ENCODE measurements at places on chromosomes 2 and 18. TPM values are rescaled to one million over a fixed set of nuclear protein-coding genes. Genes with fewer than 3 reads are reported as not detected.

DNA sequence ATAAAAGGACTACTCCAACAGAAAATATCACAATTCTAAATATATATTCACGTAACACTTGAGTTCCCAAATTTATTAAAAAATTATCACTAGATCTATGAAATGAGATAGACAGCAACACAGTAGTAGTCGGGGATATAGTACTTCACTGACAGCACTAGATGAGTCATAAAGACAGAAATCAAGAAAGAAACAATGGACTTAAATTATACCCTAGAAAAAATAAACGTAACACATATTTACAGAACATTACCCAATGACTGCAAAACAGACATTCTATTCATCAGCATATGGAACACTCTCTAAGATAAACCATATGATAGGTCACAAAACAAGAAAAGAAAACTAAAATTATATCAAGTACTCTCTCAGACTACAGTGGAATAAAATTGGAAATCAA lies 429.4 kb downstream of the MBD2 start:
- no peak for DNase-seq

GRCh38 chr2:105915005-105915558 lies 170.4 kb downstream of the NCK2 start:
- DNase-seq, result no peak

- no peak for DNase-seq
These were observed 739 bp downstream of the SIX2 start for GRCh38 chr2:45008296-45009129.

DNA sequence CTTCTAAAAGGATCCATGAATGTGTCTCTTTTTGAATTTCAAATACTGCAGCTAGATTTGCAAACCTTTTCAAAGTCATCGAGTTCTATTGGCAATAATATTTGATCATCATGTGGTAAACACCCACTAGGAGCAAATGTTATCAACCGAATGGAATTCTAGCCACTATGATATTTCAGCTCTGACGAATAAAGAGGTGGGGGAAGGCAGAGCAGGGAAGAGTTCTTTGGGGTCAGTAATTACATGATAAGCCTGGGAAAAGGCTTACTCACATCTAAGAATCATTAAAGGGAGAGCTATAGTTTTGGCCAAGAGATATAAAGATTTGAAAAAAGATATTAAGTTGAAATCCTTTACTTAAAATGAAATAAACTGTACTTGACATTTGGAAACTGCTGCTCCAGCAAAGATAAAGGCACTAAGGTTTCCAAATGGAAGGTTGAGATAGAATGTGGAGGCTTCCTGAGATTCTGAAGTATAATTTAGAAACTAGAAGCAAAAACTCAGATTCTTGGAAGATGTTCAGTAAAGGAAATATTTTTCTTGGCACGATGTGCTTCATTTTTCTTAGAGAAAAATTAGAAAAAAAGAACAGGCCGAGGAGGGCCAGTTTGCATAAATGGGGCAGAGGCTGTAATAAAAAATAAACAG lies 104.7 kb upstream of the ARHGAP28 start:
- no peak for DNase-seq

- DNase-seq, result peak; percentile 19
These were observed 106.9 kb downstream of the FBXO15 start for GRCh38 chr18:74040459-74041332.

Gene SERPINB2
- total RNA-seq, result 22.9 TPM

Gene PLCL1
- 0.64 TPM for total RNA-seq

GRCh38 chr18:48663931-48664847 lies 125.4 kb downstream of the CTIF start:
- peak; percentile 55 for DNase-seq

GRCh38 chr2:162196638-162197037 lies 44.6 kb upstream of the GCG start:
- DNase-seq, result no peak

Gene SLC8A1
- 98.9 TPM for total RNA-seq

DNA sequence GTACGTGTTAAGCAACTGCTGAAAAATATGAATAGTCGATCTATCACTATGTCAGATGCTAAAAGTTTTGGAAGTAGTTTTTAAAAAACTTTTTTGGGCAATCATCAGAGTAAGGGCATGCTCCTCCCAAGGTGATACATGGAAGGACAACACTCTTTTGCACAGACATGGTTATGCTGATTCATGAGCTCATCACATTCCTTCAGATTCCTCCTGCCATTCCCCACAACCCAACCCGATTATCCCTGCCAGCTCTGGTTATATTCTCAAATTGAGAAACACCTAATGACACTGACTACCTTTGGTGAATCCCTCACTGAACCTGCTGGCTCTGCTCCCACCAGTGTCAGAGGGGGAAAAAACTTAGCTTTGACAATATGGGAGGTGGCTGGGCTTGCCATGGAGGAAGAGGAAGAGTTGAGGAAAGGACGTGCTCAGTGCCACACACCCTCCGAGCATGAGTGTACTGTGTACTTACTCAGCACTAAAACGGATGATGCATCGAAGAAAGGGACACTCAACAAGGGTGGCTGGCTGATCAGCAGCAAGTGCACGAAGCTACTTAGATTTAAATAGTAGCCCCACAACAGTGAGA lies 83.9 kb upstream of the RNU4ATAC start:
- DNase-seq, result no peak

DNA sequence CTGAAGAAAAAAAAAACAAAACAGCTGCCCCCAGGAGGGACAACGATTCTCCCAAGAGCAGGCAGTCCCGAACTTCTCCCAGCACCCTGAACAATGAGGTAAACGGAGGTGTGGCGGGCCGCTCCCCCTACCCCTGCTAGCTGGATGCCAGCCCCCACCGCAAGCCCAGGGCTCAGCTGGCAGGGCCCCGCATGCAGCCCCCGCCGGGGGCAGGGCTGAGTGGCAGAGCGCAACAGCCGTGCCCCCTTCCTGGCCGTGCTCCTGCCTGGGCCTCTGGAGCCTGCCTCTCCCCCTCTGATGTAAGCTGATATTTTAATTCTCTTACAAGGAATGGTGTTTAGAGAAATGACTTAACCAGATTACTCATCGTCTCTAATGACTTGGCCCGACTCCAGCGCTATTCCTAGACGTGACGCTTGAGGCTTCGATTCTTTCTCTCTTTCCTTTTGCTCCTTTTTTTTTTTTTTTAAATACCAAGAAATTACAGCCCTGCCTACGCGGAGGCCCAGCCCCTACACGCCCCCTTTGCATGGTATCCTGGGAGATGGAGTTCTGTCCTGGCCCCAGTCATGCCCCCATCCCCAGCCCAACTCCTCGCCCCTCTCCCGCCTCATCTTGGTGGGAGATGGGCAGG lies 4.6 kb upstream of the ARID5A start:
- DNase-seq, result peak; percentile 99

DNA sequence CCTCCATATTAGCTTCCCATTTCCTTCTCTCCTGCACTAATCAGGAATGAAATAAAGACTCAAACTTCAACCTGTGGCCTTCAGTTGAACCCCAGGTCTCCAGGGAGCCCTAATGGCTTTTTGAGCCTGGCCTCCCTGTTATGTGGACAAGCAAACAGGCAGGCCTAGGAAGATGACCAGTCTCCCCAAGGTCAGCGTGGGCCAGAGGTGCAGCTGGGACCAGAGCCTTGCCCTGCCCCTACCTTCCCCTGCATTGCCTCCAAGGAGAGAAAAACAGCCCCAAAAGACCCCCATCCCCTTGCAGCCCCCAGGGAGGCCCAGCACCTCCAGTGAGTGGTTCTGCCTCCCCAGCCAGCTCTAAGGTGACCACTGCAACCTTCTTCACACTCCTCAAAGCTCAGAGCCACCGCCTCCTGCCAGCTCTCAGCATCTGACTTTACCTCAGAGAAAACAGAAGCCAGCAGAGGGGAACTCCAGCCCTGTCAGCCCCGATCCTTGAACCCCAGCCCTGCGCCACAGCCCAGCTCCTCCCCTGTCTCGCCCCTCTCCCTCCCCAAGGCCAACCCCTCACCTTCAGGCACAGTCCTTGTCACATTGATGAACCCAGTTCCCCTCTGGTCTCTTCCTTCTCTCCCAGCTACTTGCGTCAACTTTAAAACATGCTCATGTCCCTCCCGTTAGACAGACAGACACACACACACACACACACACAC lies 59.5 kb upstream of the ID2 start:
- DNase-seq, result no peak

DNA sequence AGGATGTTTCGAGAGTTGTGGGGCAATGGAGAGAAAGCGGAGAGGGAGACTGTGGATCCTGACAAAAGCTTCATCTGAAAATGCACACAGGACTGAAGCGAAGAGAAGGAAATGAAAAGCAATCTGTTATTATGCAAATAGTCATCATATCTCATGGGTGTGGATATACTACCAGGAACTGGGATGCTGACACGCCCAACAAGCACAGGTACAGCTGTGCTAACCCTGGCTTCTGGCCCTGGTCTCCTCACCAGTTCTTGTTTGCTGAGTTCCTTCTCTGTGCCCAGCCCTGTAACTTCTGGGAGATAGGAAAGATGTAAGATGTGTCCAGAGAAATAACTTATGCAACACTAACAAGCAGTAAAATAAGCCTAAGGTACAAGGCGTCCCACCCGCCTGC lies 358.8 kb downstream of the CMPK2 start:
- DNase-seq, result no peak

Gene PXDN
- 372 TPM for total RNA-seq

Gene TMEM247
- 0.32 TPM for total RNA-seq

Gene B4GALT6
- total RNA-seq, result 2.9 TPM

DNA sequence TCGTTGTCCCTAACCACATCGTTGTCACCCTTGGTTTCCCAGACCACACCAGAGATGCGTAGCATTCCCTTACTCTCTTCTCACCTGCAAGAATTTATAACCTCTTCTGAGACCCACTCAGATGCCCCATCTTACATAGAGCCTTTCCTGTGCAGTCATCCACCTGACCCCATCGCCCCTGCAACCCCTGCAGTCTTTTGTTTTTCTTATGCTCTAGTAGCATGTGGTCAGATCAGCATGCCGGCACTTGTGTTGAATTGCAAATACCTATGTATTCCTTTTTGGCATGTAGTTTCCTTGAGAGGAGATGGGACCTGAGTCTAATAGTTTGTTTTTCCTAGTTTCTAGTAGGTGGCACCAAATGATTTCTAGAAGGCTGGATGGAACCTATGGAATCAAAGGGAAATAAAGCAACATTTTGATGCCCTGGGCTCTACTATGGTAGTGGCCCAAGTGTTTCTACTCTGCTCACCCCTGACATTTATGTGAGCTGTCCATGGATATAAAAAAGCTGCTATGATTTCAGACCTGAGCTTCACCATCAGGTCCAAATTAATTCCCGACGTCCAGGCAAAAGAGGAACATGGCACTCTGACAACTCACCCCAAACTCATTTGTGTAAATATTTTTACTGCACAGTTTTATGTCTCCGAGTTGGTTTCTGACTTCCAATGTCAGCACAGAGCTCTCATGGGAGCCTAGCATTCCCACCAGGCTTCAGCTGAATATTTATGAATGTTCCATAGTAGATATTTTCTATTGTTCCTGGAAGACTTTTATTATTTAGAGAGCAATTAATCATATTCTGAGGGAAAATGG lies 143.6 kb downstream of the RNF144A start:
- no peak for DNase-seq

DNA sequence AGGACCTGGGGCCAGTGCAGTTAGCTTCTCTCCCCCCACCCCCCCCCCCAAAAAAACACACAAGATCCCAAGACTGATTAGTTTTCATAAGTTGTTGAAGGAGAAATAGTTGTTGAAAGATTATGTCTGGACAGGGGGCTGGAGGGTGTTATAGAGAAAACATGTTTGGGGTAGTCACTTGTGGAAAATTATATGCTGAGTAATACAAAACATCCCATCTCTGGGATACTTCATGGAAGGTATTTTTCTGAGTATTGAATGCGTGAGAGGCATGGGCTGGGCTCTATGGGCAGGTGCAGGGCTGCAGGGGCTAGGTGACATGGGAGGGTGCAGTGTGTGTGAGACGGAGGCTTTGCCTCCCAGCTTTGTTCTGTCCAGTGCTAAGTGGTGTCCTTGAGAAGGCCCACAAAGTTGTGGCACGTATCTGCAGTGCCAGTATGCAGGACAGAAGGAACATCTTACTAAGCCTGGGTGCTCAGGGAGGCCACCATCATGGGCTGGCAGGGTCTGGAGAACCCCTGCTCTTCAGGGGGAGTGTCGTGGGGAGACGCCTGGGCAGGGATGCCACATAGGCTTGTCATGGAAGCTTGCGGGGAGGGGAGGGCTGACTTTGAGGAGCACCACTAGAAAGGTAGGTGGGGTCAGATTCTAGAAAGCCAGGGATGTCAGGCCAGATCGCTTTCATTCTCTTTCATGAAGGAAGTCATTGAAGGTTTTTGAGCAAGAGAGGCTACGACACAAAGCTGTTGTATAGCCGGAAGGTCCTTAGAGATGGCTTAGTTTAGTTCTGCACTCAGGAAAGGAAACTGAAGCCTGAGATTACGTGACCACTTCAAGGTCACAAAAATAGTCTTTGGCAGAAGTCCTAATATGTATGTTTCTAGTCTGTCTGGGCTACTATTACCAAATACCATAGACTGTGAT lies 232.0 kb downstream of the LDLRAD4 start:
- no peak for DNase-seq

DNA sequence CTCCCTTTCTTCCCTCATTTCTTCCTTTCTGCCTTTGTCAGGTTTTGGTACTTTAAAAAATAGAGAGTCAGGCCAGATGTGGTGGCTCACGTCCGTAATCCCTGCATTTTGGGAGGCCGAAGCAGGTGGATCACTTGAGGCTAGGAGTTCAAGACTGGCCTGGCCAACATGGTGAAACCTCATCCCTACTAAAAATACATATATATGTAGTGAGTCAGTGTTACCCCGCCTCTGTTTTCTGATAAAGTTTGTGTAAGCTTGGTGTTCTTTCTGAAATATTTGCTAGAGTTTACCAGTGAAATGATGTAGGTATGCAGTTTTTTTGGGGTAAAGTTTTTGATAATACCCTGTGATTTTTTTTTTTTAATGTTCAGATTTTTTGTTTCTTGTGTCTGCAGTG lies 58.8 kb downstream of the DGKD start:
- peak; percentile 62 for DNase-seq
